Esophagus mucosa (tissue), 1 donor: ENCODE measurements at places on chromosomes 7 and 10.

GRCh38 chr7:66522518-66522917 is 106.2 kb upstream of the KCTD7 start:
- ATAC-seq = peak; percentile 55

DNA sequence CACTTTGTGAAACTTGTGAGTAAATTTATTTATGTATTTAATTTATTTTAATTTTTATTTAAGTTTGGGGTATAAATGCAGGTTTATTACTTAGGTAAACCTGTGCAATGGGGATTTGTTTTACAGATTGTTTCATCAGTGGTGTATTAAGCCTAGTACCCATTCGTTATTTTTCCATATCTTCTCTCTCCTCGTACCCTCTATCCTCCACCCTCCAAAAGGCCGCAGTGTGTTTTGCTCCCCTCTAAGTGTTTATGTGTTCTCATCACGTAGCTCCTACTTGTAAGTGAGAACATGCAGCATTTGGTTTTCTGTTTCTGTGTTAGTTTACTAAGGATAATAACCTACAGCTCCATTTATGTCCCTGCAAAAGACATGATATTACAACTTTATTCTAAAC is 145.4 kb upstream of the SMIM30 start:
- no peak for ATAC-seq

DNA sequence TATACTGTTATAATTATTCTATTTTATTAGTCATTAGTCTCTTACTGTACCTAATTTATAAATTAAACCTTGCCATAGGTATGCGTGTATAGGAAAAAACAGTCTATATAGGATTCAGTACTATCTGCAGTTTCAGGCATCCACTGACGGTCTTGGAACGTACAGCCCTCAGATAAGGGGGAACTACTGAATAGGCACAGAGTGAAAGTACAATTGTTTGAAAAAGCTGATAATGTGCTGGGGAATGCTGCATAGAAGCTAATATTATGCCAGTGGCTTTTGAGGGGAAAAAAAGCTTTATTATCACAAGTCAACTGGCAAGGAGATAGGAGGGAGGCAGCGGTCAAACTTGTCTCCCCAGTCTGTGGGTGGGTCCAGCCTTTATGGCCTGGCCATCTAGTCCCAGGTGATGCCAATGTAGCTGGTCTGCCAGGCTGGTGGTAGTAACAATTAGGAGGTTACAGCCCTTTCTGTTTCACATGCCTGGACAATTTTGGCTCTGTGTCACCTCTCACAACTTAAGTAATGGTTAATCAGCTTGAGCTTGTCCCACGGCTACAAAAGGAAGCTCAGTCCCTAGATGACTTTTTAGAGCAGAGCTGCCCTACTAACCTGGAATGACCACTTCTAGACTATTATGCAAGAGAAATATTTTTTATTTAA is 8.3 kb upstream of the FMC1 start:
- ATAC-seq = peak; percentile 36

DNA sequence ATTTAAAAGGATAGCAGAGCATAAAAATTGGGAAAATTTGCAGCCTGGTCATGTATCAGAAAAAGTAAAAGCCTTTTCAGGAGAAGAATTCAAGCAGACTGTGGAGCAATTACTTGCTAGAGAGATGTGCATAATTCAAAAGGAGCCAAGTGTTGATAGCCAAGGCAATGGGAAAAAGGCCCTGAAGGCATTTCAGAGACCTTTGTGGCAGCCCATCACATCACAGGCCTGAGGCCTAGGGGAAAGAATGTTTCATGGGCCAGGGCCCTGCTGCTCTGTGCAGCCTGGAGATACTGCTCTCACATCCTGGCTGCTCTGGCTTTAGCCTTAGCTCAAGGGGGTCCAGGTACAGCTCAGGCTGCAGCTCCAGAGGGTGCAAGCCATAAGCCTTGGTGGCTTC is 152.9 kb downstream of the MAGI2 start:
- no peak for ATAC-seq

DNA sequence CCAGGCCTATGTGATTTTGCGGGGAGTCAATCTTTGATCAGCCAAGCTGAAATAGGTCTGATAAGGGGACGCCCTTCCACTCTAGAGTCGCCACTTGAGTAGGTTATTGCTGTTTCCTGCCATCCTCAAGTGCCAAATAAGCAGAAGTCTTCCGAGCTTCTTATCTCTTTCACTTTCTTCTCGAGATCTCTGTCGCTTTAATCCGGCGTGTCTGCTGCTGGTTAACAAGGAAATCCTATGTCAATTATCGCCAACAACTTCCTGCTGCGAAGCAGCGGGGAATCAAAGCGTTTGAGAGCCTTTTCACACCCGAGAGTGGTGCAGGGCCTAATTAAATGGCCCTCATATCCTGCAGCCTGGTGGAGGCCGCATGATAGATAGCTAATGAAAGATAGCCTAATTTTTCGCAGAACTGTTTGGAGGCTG is 215.9 kb downstream of the RAB11FIP2 start:
- ATAC-seq = no peak

DNA sequence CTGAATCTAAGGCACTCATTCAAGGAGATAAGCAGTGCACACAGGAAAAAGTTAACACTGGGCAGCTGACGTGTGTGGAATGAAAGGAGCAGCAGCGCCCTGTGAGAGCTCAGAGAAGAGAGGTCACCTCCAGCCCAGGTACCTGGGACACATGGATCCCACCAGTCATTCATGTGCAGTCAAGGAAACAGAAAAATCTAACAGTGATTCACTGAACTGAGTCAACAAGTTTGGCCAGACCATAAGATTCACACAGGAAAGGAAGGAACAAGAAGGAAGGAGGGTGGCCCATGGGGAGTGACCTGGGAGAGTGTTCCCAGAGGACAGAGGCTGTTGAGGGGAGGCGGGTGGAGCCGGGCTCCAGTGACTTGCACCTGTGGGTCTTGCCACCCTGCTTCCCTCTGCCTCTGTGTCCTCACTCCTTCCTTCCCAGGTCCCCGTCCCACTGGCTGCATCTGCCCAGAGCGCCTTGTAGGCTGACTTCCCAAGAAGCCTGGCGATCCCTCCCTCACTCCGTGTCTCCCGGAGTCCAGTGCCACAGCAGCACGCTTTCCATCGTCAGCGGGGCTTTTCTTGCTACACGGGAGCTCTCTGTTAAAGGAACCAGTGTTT is 27.7 kb downstream of the RNF32 start:
- ATAC-seq = peak; percentile 62
